Fibroblast of the conjunctiva (primary cell): ENCODE measurements at places on chromosomes 5 and 9.

DNA sequence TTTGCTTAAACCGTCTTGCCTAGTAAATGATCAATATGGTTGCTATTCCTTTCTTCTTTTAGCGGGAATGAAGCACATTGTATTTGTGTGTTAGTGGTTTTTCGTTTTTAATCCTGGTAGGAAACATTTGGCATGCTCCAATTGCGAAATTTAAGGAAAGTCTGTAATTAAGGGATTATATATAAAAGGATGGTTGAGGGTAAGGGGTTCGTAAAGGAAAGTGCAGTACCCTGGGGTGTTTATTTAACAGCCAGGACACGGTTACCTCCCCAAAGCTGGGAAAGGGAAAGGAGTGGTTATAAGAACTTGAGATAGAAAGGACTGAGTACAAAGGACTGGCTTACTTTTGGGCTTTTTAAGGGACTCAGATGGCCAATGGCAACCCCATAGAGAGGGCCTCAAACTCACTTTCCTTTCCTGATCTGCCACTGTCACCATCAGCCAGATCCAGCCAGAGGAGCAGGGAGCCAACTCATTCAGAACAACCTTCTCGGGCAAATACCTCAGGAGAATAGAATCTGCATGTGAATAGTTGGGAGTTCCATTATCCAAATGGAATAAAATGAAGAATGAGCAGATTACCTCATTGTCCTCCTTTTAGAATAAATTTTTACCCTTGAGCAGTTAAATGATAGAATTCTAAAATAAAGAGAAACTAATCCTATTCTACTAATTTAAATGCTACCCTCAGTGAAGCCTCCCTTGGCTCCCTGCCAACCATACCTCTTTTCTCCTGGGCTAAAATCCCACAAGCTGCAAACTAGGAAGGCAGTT, 117.7 kb downstream of the SNCAIP start:
- no peak for DNase-seq

GRCh38 chr9:137436761-137437600, 4.2 kb downstream of the ENTPD8 start:
- no peak for DNase-seq

GRCh38 chr9:116327701-116328405, 174.3 kb downstream of the PAPPA start:
- DNase-seq = peak; percentile 64

DNA sequence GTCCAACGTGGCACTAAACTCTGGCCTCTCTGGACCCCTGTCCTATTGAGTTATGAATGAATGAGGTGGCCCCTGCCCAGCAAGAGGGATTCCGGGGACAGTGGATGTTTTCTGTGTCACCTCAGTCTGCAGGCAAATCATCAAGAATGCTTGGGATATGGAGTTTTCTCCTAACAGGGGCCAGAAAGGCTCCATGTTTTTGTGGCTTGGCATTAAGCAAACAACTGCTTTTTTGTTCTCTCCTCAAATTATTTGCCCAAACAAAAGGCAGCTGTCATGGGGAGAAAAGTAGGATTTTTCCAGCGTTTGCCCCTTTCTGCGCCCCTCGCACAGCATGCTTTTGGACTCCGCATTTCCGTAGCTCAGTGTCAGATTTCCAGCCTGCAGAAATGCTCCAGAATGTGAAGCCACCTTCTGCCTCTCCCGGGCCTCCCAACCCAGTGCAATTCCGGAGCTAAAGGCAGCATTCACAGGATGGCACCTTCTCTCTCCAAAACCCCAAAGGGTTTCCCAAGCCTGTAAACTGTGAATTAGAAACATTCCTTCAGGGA, 553.3 kb downstream of the CCDC171 start:
- no peak for DNase-seq

GRCh38 chr9:32345243-32345642, 39.2 kb upstream of the ACO1 start:
- DNase-seq = no peak

DNA sequence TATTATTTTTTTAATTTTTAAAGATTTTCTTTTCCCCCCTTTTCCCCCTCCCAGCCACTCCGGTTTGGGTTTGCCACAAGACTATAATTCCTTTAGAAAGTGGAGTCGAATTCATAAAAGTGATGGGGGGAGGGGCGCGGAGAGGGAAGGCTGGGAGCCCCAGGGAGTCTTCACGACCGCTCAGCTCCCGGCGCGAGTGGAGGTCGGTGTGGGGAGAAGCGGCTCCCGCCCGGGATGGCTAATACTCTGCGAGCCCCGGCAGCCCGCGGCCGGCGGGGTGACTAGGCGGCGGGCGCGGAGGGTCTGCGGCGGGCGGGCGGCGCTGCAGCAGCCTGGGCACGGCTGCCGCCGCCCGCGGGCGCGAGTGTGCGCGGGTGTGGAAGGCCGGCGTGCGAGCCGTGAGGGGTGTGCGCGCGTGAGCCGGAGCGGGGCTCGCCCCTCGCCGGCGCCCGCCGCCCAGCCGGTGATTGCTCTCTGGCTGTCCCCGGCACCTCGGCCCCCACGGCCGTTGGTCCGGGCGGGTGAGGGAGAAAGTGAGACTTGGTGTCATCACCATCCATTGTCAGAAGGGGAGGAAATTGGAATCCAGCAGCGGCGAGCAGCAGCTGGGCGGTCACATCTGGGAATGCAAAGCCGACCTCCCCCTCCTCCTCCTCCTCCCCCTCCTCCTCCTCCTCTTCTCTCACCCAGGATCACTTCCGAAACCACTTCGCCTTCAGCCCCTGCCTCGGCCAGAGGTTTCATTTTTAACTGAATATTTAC, at the start of gene PARP8:
PARP8 (plus strand) TSS at position 377 of the 762 bp plus-strand sequence. CDS start 459 bp downstream, outside the sequence.
- no peak for DNase-seq

- DNase-seq = no peak
Measured at GRCh38 chr5:80227979-80228596, 27.8 kb downstream of the SERINC5 start.

GRCh38 chr9:114462791-114463190, 42.5 kb downstream of the WHRN start:
- DNase-seq = no peak

DNA sequence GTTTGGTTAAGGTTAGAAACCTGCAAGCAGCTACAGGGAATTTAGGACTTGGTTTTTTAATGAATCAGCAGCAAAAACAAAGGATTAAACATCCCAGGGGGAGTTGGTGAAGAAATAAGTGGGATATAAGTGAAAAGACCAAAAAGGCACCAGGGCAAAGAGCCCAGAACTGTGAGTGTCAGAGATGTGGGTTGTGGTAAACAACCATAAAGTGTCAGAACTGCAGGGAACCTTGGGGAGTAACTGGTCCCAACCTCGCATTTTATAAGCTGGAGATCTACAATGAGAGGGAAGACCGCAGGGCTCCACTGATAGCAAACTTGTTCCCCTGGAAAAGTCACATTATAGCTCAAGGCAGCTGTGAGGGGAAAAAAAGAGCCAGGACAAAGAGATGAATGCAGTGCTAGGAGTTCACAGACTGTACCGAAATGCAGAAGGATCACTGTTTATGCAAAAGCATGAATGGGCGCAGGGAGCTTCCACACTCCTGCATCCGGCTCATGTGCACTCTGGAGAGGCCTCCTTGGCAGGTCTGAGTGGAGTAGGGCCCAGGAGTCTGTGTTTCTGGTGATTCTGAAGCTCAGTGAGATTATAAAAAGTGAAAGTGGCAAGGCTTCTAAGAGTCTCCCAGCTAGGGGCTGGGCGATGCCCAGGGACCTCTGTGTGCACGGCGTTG, 156.3 kb downstream of the GOLPH3 start:
- DNase-seq = no peak

DNA sequence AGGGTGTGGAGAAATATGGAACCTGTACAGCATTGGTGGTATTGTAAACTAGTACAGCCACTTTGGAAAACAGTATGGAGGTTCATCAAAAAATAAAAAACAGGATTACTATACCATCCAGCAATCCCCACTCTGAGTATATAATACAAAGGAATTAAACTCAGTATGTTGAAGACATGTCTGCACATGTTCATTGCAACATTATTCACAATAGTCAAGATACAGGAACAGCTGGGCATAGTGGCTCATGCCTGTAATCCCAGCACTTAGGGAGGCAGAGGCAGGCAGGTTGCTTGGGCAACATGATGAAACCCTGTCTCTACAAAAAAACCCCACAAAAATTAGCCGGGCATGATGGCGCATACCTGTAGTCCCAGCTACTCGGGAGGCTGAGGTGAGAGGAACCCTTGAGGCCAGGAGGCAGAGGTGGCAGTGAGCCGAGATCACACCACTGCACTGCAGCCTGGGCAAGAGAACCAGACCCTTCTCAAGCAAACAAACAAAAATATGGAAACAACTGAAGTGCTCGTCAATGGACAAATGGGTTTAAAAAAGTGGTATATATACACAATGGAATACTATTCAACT, 63.6 kb downstream of the TMEM174 start:
- no peak for DNase-seq

GRCh38 chr5:87156631-87157030, 111.1 kb upstream of the RASA1 start:
- DNase-seq = no peak

DNA sequence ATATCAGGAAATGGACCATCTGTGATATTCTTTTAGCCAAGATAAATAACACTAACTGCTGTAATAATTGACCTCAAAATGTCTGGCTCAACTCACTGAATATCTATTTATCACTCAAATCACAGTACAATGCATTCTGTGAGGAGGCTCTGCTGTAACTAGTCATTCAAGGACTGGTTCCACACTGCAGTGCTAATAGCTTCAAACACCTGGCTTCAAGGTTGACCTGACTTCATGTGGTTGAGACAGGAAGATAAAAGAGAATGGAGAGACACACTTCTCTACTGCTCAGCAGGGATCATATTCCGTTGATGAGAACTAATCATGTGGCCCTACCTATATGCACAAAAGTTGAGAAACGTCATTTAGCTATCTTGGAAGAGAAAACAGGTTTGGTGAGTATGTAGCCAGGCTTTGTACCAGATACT, 3.4 kb upstream of the RHOBTB3 start:
- DNase-seq = no peak

- no peak for DNase-seq
Measured at GRCh38 chr5:142104491-142104890, 4.1 kb upstream of the NDFIP1 start.

GRCh38 chr9:100505564-100506159, 32.7 kb downstream of the TMEFF1 start:
- DNase-seq = peak; percentile 6

DNA sequence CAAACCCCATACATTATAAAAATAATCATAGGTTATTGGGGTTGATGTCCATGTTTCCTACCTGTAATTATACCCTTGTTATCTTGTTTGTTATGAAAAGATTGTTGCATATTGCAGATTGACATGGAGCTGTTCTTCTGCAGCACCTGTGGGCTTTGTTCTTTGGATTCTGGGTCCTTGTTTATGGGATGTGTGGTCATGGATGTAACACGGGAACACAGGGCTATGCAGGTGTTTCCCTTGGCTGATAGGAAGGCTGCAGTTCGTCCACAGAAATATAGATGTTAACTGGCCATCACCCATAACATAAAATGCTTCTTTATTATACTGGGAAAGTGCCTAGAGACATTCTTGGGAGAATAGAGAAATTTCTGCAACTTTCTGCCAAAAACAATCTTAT, 77.9 kb downstream of the FBXL7 start:
- no peak for DNase-seq

GRCh38 chr5:177146891-177147638, 13.5 kb downstream of the NSD1 start:
- DNase-seq = no peak

- DNase-seq = no peak
Measured at GRCh38 chr5:180067986-180068385, 3.6 kb downstream of the RNF130 start.

- DNase-seq = no peak
Measured at GRCh38 chr9:132671620-132672412, 1.6 kb downstream of the GTF3C4 start.

DNA sequence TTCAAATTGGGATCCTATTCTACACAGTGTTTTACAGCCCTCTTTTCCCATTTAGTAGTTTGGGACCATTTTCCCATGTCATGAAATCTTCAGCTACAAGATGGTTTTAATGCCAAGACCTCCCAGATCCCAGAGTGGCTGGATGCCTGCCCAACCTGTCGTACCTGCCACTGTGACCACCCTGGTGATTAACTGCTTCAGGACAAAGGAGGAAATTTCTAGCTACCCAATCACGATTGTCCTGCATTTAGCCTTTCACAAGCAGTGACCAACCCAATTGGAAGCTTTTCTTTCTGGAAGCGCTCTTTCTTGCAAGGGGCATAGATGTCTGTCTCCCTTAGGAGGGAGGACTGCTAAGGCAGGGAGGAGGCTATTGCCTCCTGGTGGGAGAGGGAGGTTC, 13.8 kb downstream of the IL9 start:
- no peak for DNase-seq

GRCh38 chr9:93955111-93955980, at the start of gene BARX1:
Gene BARX1, minus strand, starts transcription at chr9:93955355. Its CDS starts 209 bp downstream, at chr9:93955146.
- no peak for DNase-seq

DNA sequence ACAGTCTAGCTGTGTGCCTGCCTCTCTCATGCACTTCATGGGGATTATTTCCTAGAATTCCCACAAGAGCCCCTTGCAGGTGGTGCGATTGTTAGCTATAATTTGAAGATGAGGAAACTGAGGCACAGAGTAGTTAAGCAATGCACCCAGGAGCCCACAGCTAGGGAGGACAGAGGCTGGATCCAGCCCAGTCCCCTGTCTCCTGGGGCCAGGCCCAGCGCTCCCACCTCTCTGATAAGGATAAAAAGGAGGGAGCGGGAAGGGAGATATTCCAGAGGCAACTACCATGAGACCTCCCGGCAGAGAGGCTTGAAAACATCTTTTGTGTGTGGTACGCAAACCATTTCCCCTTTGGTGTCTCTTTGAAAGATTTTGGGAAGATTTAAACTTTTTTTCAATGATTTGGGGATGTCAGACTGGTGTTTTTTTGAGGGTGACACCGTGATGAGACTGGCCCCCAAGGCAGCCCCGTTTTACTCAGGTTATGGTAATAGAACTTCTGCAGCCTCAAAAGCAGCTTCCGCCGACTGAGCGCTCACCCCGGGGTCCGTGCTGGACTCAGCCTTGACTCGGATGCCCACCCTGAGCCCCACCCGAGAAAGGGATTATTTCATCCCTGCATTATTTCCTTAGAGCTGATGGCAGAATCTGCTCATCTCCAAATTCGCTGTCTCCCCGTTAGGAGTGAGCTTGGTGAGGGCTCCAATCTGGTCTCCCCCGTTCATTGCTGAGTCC, 144.7 kb upstream of the IER5L start:
- no peak for DNase-seq

GRCh38 chr5:159405611-159406031, 75.3 kb upstream of the IL12B start:
- no peak for DNase-seq

DNA sequence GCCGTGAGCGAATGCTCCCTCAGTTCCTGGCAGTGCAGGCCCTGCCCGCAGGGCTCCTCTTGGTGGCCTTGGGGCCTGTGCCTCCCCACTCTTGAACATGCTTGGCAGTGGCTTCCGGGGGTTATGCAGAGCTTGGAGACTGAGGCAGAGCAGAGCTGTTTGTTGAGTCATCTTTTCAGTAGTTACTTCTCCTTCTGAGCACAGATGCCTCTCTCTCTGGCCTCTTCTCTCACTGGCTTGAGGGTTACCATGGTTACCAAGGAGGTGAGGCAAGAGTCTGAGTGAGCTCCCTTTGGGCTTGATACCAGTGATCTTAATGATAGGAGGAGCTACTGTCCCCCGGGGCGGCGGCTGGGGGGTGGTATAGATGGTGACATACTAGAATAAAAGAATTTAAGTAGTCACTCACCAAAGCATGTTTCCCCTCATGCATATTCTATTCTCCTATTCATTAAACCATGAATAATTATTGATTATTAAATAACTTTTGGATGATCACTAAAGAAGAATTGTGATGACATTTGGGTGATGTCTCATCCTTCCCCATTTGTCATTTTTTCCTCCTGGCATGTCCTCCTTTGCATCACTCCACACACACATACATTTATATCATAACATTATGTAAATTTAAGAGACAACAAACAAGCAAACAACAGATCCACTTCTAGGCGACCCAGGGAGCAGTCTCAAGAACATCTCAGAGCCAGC, 111.1 kb downstream of the ARHGAP26 start:
- peak; percentile 60 for DNase-seq
